Activated T-cell treated with anti-CD3 and anti-CD28 coated beads for 48 hours (primary cell): ENCODE measurements at places on chromosomes 2 and 18.

- DNase-seq = no peak
Measured at GRCh38 chr18:23966909-23967308, 47.6 kb upstream of the TTC39C start.

GRCh38 chr2:185618625-185619024, 120.0 kb upstream of the FSIP2 start:
- DNase-seq = no peak

DNA sequence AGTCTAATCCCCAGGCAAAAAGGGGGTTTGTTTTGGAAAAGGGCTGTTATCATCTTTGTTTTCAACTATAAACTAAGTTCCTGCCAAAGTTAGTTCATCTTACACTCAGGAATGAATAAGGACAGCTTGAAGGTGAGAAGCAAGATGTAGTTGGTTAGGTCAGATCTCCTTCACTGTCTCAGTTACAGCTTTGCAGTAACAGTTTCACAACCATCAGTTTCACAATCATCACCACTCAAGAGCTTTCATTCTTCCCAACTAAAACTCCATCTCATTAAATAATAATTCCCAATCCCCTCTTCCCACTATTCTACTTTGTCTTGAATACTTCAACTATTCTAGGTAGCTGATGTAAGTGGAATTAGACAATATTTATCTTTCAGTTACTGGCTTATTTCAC, 200.9 kb downstream of the NYAP2 start:
- DNase-seq = no peak

DNA sequence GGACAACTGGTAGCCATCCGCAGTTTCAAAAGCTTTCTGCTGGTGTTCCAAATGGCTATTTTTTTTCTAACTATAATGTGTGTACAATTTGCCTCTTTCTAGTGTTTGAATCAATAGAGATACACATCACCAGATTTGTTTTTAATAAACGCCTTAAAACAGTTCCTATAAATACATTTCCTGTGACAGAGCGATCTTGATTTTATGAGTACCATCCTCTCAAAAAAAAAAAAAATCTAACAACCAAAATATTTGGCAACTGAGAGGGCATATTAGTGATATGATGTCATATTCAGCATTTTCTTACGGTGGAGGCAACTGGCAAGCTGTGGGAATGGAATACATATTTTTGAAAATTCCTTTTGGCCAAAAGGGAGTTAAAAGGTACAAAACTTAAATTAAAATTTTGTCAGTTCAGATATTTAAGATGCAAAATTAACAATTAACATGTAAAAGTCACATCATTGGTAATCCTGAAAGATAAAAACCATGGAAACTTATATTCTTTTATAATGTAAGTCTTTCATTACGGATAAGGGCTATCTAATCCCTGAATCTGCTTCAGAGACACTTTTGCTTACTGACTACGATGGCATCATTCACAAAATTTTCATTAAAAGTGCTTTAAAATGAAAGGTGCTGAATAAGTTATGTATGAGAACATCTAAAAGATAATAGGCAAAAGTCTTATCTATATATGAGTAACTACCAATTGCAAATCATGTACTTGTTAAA, 268.4 kb downstream of the TCF4 start:
- no peak for DNase-seq

GRCh38 chr2:185208261-185208660, 530.3 kb upstream of the FSIP2 start:
- no peak for DNase-seq

DNA sequence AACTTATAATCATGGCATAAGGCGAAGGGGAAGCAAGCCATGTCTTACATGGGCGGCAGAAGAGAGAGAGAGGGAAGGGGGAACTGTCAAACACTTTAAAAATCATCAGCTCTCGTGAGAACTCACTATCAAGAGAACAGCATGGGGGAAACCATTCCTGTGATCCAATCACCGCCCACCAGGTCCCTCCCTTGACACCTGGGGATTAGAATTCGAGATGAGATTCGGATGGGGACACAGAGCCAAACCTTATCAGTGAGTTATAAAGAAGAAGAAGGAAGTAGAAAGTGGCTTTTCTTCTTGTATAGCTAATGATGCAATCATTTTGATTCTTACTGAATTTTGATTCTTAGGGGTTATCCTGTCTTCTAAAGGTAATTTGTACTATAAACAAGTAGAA, 51.4 kb downstream of the SMCHD1 start:
- DNase-seq = no peak

GRCh38 chr18:70553936-70554260, 265.1 kb downstream of the SOCS6 start:
- no peak for DNase-seq

- DNase-seq = no peak
Measured at GRCh38 chr2:69285379-69285894, 101.6 kb downstream of the GFPT1 start.

GRCh38 chr2:42914314-42914713, 121.9 kb upstream of the HAAO start:
- no peak for DNase-seq

GRCh38 chr2:12207491-12207890, 461.1 kb downstream of the LPIN1 start:
- no peak for DNase-seq

DNA sequence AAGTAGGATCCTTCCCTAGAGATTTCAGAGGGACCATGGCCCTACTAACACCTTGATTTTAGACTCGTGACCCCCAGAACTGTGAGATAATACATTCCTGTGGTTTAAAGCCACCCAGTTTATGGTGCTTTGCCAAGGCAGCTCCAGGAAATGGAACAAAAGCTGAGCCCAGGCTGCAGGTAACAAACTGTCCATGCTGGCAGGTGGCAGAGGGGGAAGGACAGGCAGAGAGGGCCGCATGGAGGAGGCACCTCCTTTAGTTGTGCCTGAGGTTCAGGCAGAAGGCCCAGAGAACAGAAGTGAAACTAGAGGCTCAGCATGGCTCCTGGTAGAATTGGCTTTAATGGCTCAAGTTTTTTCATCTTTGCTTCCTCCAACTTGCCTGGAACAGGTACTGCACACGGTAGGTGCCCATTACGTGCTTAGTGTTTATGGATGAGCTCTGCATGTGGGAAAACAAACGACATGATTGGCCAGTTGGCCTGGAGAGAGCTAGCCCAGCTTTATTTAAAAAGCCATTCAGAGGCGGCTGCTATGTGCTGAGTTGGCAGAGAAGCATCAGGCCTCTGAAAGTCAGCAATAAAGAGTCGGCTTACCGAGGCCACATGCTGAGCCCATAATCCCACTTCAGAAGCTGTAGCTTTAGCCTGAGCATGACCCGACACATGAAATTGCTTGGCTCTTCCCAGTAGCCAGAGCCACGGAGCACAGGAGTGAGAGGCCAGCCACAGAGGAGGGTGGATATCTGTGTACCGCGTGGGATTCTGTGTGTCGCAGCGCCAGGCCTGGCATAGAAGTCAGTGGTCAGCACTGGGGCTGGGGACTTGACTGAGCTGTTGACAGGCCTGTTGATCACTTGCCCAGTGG, 36.5 kb downstream of the HS1BP3 start:
- DNase-seq = no peak

DNA sequence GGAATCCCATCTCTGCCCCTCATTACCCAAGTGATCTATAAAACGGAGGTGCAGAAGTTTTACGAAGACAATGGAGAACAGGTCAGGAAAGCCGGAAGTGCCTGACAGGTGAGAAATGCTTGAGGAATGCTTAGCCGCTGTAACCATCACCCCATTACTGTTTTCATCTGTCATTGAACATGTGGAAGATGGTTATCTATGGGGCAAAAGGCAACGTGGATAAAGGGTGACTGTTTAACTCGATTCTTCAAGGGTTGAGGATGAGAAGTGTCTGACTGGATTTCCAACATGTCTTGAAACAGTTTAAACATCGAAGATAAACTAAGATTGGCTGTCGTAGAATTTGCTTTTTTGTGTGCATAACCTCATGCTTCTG, 17.3 kb downstream of the HK2 start:
- no peak for DNase-seq

DNA sequence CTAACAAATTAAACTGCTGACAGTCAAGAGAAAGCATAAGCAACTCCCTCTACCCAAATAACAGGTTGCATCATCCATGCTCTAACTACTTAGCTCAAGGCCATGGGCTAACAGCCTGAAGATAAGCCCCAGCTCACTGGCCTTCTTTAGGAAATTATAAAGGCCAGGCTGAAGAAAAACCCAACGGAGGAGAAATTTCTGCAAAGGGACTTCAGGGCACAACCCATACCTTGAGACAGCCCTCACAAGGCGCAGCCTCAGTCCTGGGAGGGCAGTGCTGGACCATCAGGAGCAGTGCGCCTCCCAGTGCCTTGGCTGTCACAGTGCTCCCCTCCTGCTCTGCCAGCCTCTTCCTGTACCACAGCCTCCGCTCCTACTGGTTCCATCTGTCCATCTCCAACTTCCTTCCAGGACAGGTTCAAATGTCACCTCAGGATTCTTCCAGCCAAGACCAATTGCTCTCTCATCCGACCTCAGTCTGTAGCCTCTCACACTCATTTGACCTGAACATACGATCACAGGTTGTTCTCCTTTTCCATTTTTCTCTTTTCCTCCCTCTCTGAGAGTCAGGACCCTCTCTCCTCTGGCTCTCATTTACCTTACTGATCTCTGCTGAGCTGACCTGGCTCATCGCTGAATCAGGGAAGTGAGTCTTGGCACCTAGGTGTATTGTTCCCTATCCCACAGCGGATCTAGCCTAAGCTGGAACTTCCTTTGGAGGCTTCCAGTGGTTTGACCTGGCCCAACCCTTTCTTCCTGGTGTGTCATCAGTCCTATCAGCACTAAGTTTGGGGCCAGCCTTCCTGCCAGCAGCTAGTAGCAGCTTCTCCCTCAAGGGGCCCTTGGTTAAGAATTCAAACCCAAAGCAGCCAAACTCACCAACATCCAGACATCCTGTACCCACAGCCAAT, 1.9 kb downstream of the MCFD2 start:
- no peak for DNase-seq

- no peak for DNase-seq
Measured at GRCh38 chr2:164039270-164039669, 303.5 kb upstream of the FIGN start.

DNA sequence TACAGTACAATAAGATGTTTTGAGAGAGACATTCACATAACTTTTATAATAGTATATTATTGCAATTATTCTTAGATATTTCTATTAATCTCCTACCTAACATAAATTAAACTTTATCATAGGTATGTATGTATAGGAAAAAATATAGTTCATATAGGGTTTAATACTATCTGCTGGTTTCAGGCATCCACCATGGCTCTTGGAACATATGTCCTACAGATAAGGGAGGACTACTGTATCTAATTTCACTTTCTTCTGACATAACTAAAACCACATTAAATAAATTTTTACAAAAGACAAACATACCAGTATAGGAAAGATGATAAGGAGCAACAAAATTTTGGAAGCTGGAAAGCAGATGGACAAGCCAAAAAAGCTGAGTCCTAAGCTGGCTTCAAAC, 67.9 kb upstream of the TMEM17 start:
- DNase-seq = no peak

DNA sequence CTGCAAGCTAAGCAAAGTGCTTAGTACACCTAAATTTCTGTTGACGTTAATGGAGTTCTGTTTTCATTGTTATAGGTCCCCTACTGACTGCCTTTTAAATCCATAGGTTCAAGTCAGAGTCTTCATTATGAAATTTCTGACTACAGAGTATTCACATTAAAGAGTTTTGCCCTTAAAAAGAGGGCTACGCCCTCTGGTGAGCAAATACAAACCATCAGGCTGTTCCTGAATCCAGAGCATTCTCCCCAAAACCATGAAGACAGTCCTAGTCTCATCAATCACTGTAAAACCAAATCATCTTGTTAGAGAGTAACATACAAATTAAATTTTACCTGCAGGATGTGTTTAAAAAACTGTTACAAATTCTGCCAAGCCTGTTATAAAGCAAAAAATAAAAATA, 1091.7 kb downstream of the TDRD15 start:
- DNase-seq = no peak

- no peak for DNase-seq
Measured at GRCh38 chr2:100277540-100278207, 44.6 kb downstream of the LONRF2 start.

DNA sequence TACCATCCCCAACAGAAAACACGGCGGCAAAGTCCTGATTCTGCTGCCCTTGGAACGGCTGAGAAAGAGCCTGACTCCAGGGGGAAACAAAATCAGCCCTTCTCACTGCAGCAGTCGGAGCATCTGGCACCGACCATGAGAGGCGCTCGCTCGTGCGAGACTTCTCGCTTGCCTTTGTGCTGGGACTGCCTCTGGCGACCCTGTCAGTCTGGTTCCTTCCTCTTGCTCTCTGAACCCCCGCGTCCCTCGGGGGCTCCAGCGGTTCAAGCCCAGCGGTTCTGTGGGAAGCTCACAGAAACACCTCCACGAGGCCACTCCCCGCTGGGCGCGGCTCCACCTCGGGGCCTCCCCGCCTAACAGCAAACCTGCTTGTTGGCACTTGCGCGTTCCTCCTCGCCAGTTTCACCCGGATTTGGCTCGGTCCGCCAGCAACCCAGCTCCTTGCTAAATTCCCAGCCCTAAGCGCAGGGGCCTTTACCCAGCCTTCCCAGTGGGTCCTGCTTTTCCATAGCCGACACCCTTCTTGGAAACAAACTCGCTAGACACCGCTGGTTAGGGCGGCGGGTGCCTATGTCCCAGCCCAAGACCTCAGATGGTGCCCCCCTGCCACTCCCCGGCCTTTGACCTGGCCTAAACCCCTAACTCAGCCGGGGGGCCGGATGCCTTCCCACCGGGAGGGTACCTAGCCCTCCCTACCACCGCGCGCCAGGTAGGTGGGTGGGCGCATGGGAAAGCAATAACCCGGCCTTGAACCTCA, 2.2 kb downstream of the RND3 start:
- no peak for DNase-seq

- peak; percentile 15 for DNase-seq
Measured at GRCh38 chr18:31684279-31685096, at the start of gene B4GALT6. TSS of gene B4GALT6 (minus strand) at chr18:31684581. CDS start at chr18:31684426, 155 bp downstream.

DNA sequence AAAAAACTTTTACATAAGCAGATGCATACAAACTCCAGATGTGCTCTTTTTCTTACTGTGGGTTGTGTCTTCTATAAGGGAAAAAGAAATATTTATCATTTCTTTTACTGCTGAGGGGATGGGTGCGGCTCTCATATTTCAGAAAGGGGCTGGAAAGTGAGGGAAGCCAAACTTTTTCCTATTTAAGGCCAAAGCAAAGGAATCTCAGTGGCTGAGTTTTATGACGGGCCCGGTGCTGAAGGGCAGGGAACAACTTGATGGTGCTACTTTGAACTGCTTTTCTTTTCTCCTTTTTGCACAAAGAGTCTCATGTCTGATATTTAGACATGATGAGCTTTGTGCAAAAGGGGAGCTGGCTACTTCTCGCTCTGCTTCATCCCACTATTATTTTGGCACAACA, at the start of gene COL3A1:
Gene COL3A1, plus strand, starts transcription at position 210 of the 400 bp plus-strand sequence. Its CDS starts 117 bp downstream, at position 327.
- no peak for DNase-seq
